Hematopoietic multipotent progenitor cell treated with erythropoietin and hydrocortisone succinate and interleukin-3 and kit ligand, for 6 days (in vitro differentiated cells): ENCODE measurements at places on chromosomes 7 and 10.
A peak's percentile ranks its signal among the peaks of the same experiment; 100 is the strongest.

- DNase-seq = no peak
Observed at GRCh38 chr7:107715531-107715930, 28.4 kb upstream of the CBLL1 start.

DNA sequence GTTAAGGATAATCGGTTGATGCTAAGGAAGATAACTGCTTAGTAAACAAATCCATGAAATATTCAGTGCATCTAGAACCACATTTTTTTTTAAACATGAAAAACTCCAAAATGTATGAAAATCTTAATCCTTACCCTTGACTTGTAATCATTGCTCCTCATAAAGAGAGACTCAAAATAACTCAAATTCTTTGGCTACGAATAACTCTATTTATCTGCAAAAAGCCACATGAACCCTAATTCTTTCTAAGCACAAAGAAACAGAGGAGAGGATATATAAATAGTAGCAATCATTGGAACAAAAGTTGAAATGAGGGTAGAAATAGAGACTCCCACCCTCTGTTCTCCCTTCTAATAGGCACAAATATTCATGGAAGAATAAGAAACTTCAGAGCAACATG is 40.2 kb downstream of the ANK3 start:
- DNase-seq = no peak

- no peak for DNase-seq
Observed at GRCh38 chr7:12747687-12748306, 60.4 kb downstream of the ARL4A start.

DNA sequence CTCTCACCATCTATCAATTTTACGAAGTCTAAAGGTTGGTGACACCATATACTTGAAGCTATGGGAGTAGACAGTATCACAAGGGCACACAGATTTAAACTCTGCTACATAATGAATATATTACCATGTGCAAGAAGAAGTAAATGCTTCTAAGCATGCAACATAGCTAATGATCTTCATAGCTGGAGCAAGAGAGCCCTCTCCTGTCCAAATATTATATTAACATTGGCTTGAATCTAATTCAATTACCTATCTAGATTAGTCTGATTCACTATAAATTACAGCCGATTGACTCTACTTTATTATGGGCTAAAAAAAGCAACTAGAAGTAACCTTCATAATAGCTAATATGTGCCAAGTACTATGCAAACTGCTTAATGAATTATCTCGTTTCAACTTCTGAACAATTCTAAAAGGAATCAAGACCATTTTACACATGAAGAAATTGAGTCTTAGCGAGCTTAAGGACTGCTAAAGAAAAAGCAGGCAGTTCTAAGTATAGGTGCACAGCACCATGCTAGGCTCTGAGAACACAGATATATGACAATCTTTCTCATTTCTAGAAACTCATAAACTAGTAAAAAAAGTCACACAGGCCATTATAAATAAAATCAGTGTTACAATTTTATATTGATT is 21.9 kb downstream of the FRA10AC1 start:
- DNase-seq = peak; percentile 70

DNA sequence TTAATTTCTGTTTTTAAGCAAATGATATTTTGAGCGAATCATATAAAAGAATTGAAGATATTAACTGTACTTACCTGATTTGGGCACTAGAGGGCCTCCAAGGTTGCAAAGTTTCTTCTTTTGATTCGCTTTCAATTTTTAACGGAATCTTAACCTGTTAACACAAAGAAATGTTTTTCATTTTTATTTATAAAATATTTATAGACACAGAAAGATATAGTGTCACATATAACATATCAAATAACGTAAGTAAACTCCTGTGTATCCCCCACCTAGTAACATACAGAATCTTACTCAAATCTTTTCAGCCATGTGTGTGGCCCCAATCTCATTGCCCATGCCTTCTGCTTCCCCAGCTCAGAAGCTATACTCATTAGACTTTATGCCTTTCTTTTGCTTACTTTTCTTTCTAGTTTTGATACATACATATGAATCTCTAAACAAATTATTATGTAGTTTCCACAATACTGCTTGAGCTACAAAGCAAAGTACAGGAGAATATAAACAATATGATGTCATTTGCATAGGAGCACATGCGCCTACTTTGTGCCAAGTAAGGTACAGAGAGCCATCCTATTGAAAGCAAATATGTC is 49.5 kb upstream of the ZPBP start:
- DNase-seq = peak; percentile 77

- DNase-seq = no peak
Observed at GRCh38 chr10:129179972-129180678, 286.9 kb upstream of the MGMT start.
